GF-D8 (cell line): ENCODE measurements at places on chromosomes 3 and 15.

DNA sequence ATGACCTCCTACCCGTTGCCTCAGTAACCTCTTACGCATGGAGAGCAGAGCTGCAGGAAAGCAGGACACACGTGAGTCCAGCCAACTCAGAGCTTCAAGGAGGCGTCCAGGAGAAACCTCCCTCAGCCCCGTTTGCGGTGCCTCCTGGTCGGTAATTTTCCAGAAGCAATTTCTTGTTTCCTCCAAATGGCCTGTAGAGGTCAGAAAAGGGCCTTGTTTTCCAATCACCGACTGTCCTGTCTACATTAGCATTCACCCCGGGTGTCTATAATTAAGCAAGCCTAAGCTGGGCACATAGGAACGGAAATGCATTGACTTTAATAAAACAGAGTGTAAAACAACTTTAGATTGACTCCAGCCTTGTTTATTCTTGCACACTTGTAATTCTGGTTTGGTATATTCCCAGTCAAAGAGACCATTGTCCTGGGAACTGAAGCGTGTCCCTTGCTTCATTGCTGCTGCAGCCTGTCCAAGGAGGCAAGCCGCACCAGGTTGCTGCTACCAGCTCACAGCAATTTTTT is 836.2 kb downstream of the AGBL1 start:
- DNase-seq = no peak

DNA sequence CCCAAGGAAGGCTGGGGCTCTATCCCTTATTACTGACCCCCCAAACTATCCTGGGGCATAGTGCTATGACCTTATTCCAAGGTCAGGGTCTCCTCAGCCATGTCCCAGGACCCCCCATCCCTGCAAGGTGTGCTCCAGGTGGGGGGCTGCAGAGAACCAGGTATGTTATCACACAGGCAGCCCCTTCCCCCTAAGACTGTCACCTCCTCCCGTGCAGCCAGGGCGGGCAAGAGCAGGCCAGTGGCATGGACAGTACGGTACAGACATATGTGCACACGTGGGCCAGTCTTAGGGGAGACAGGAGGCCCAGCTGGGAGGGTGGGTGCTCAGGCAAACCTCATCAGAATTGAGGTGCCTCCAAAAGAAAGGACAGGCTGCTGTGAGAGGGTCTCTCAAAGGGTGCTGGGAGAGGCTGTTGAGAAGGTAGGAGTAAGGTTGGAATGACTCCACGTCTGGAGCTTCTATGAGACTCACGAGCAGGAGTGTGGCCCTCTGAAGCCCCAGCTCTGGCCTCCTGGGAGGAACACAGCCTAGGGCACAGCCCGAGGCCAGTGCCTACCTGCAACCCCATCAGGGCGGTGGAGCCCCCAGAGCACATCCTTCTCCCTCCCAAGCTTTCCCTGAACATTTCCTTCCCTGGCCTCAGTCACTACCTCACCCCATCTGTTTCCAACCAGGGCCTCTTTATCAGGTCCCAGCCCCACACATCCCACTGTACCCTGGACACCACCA is 1.7 kb upstream of the COL7A1 start:
- DNase-seq = no peak

GRCh38 chr3:181086011-181086410 is 96.5 kb upstream of the DNAJC19 start:
- DNase-seq = no peak

DNA sequence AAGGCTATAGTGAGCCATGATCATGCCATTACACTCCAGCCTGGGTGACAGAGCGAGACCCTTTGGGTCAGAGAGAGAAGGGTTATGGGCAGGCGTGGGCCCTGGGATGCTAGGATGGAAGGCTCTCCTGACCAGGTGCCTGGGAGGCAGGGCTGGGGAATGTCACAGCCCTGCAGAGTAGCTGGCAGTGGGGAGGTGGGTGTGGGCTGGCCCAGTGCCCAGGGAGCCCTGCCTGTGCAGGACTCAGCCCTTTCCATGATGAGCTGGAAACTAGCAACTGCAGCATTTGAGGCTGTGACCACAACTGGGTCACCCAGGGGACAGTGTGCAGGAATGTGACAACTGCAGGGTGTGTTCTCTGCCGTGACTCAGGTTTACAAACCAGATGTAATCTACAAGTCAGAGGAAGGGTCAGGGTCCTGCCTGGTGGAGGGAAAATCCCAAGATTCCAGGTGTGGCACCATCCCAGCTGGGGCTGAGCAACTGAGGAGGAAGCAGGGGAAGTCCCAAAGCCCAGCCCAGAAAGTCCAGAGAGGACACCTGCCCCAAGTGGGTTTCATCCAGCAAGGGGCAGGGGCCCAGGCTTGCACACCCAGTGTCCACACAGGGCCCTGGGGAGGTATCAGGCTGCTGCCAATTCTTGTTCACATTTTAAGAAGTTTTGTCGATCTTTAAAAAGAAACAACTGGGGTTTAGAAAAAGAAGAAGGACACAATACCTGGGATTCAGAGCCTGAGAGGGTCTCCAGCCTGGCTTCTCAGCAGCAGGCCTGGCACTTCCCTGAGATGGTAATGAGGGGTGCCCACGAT is 45.5 kb downstream of the SLC28A1 start:
- no peak for DNase-seq

DNA sequence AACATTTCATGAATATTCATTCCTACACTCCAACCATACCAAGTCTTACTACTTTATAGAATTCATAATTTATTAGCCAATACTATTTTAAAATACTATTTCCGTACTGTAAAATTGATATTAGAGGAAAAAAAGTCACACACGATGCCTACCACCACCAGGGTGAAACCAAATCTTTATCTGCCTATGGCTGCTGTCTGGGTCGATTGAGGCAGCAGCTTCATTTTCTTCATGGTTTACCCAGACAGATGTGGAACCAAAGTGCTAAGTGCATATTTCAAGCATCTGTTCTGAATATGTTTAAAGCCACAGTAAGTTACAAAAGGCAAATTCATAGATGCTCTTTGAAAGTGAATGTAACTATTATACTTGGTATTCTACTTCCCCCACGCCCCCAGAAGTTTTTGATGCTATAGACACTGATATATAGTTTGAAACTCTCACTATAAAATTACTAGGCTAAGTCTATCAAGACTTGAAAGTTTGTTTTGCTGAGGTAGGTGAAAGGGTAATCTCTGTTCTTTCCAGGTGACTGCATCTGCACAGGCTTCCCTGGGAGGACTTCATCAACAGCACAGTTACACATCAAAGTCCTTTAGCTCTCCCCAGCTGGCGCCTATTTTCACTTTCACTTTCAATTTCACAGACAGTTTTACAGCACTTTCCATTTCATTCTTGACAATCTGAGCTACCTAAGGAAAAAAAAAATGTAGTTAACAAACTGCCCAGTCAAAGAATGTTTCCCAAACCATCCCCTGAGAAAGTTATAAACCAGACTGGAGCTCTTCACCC is 113.9 kb downstream of the POLQ start:
- DNase-seq = no peak

DNA sequence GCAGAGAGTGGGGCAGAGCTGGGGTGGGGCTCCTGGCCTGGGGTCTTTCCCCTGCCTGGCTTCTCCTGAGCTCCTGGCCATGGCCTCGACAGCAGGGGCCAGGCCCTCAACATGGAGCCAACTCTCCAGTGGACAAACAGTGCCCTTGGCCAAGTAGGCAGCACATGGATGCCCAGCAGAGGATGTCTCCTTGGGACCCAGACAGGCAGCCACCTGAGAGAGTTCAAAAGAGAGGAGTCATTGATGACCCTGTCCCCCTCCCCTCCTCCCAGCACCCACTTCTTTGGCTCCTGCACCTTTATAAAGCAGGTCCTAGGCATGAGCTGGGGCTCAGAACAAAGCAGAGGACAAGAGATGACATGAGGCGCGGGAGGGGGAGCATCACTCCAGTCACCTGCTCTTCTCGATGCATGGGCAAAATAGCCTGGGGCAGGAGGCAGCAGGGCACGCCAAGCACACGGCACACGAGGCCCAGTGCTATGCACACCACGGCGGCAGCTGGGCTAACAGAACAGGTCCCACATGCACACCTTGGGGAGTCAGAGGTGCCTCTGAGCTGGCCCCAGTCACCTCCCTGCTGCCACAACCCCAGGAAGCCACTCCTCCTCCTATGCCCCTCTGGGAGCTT is 27.4 kb downstream of the SHISA5 start:
- DNase-seq = no peak

- DNase-seq = no peak
Observed at GRCh38 chr15:35533130-35534110, 12.5 kb downstream of the DPH6 start.

DNA sequence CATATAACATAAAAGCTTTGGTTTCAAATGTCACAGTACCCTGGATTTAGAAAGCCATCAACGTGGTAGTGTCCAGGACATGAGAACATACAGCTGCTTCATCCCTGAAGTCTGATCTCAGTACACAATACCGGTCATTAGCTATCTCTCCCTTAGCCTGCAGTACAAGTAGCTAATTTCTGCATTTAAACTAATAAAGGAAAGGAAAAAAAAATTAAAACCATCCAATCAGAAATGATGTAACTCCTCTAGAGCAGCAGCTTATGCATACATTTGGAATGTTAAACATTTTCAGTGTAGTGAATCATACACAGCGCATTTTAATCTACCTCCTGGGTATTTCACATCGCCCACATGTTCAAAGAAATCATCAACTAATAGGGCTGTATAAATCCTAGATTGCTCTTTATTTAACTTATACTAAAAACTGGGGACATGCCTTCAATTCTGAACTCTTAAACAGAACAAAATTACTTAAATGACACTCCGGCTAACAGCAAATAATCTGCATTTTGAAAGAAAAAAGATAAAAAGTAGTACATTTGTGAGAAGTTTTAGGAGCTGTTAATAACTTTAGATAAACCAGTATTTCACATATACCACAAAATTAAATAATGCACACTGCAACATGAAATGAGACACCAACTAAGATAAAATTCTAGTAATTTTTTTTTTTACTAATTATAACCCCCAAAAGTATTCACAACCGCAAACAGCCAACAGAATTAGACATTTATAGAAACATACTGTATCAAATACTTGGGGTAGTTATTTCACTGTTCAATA is 3.7 kb downstream of the IGF2BP2 start:
- no peak for DNase-seq

- no peak for DNase-seq
Observed at GRCh38 chr3:38165722-38166387, 518 bp downstream of the OXSR1 start.

DNA sequence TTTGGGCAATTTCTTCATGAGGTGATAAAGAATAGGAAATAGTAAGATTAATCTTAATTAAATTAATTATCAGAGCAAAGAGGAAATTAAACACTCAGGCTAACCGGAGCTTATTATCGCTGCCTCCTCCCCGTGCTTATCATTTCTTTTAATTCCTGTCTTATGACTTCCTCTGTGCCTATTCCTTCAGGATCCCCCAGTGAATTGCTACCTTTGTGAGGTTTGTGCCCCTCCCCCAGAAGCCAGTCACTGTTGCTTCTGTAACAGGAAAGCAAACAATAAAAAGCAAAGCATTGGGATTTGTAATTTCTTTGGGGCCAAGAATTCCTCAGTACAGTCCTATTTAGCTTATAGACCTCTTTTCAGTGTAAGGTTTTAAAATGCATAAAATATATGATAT is 164.5 kb downstream of the CADPS start:
- no peak for DNase-seq

- no peak for DNase-seq
Observed at GRCh38 chr3:11769704-11770476, 76.8 kb downstream of the TAMM41 start.

DNA sequence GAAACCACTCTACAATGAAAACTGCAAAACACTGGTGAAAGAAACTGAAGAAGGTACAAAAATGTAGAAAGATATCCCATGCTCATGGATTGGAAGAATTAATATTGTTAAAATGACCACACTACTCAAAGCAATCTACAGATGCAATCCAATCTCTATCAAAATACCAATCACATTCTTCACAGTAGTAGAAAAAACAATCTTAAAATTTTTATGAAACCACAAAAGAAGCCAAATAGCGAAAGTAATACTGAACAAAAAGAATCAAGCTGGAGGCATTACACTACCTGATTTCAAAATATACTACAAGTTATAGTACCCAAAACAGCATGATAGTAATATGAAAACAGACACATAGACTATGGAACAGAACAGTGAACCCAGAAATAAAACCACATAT is 36.9 kb downstream of the TXNRD3 start:
- DNase-seq = no peak

GRCh38 chr3:72436863-72437592 is 411.2 kb downstream of the SHQ1 start:
- no peak for DNase-seq

DNA sequence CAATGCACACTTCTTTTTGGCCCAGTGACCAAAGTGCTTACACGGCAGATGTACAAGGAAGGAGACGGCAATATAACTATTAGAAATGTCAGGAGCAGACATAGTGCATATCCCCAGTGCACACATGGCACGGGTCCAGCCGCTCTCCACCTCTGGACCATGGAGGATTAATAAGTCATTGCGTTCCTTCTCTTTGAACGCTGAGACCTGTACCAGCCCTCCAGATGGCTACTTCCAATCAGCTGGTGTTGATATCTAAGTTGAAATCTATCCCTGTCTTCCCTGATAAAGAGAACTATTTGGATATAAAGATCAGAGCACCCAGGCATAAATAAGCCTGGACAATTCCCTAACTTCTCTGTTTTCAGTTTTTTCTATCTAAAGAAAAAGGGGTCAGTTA is 212.5 kb downstream of the CADPS start:
- no peak for DNase-seq

- DNase-seq = no peak
Observed at GRCh38 chr3:61414456-61414855, 146.9 kb upstream of the PTPRG start.

- DNase-seq = no peak
Observed at GRCh38 chr3:49639551-49639950, 34.6 kb upstream of the APEH start.

DNA sequence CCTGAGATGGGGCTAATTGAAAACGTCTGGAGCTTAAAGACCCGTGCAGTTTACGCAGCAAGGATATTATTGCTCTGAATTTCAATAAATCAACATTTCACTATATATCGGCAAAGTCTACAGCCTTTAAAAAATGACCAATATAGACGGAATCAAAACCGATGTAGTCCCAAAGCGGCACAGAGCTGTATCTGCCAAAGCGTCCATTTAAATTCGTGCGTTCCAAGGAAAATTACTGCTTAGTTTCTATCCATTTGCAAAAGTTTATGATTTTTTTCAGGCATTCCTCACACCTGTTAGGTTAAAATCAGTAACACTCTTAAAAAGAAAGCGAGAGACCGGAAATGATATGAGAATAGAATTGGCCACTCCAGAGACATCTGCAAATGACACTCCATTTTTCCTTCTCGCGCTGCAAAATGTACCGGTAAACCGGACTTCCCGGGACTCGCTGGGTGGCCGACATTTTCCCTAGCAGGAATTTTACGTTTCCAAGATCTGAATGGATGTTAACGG is 777 bp upstream of the EIF4A2 start:
- no peak for DNase-seq

DNA sequence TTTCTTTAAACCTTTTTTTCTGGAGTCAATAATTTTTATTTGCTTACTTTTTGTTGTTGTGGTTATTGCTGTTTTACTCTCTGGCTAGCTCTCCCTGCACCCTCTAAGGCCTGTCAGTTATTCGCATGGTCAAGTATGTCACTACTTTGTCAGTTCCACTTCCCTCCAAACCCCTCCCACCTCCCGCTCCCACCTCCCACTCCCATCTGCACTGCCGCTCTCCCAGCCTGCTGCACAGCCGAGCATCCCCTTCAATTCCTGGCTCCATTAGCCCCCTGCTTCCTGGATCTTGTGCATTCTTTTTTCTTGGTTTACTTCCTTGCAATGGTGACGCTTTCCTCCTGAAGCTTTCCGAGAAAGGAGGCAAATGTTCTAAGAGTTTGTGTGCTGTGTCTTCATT is 218.0 kb downstream of the XXYLT1 start:
- DNase-seq = no peak
